T-helper 17 cell (primary cell): ENCODE measurements at places on chromosomes 6 and 20. TPM values are rescaled to one million over a fixed set of nuclear protein-coding genes. Genes with fewer than 3 reads are reported as not detected.

The TBXT gene
- total RNA-seq, result not detected

- H3K36me3 ChIP-seq, result peaks cover 9% of the 10 kb centered on the region
- peaks cover 13% of the 10 kb centered on the region for H3K4me1 ChIP-seq
- H3K27ac ChIP-seq, result peak overlapping the region; percentile 19
- H3K27me3 ChIP-seq, result no peaks in the 10 kb centered on the region
These were observed 9.4 kb downstream of the CDK5RAP1 start for GRCh38 chr20:33391722-33392415.

The GGTLC1 gene
- not detected for total RNA-seq

- H3K27me3 ChIP-seq, result no peaks in the 10 kb centered on the region
- peak overlapping the region; percentile 83 for H3K4me3 ChIP-seq
- peak overlapping the region; percentile 90 for H3K27ac ChIP-seq
- no peaks in the 10 kb centered on the region for H3K36me3 ChIP-seq
These were observed 8.1 kb upstream of the ZBP1 start for GRCh38 chr20:57628047-57628961.

GRCh38 chr6:105591053-105591452 is 188.2 kb upstream of the PREP start:
- peak overlapping the region; percentile 24 for H3K27ac ChIP-seq
- H3K4me1 ChIP-seq, result peaks cover 30% of the 10 kb centered on the region

GRCh38 chr6:53830366-53830765 is 35.6 kb downstream of the LRRC1 start:
- no peak overlapping the region for H3K4me3 ChIP-seq
- H3K27me3 ChIP-seq, result no peaks in the 10 kb centered on the region
- H3K36me3 ChIP-seq, result peaks cover 2% of the 10 kb centered on the region
- H3K27ac ChIP-seq, result no peak overlapping the region
- peaks cover 14% of the 10 kb centered on the region for H3K4me1 ChIP-seq

GRCh38 chr20:54207053-54207742 is 689 bp upstream of the PFDN4 start:
- H3K27me3 ChIP-seq, result peaks cover 8% of the 10 kb centered on the region
- peaks cover 27% of the 10 kb centered on the region for H3K4me1 ChIP-seq
- no peak for DNase-seq
- no peaks in the 10 kb centered on the region for H3K36me3 ChIP-seq
- peak overlapping the region; percentile 90 for H3K4me3 ChIP-seq

The HTR1E gene
- total RNA-seq, result not detected

The CALHM6 gene
- total RNA-seq, result 3.2 TPM

DNA sequence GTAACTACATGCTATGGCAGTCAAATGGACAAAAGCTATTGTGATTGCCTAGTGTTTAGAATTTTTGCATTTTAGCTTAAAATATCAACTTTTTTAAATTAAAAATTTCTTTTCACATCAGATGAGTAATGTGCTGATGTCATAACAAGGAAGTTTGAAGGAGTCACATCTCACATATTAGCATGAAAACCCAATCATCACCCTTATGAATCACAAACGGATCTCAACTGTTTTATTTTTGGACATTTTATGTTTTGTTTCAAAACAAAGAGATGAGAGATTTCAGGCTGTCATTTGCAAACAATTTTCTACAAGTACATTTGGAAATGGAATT is 53.6 kb upstream of the TRERF1 start:
- H3K27me3 ChIP-seq, result no peaks in the 10 kb centered on the region
- no peak for DNase-seq
- H3K36me3 ChIP-seq, result peaks cover 8% of the 10 kb centered on the region

The CDSN gene
- not detected for total RNA-seq

The DLL1 gene
- total RNA-seq, result 1.3 TPM
